ENCODE measurements at places on chromosomes 6 and 20.

GRCh38 chr6:17820055-17820454 is 113.3 kb upstream of the NUP153 start:
- DNase-seq: peak; percentile 13

DNA sequence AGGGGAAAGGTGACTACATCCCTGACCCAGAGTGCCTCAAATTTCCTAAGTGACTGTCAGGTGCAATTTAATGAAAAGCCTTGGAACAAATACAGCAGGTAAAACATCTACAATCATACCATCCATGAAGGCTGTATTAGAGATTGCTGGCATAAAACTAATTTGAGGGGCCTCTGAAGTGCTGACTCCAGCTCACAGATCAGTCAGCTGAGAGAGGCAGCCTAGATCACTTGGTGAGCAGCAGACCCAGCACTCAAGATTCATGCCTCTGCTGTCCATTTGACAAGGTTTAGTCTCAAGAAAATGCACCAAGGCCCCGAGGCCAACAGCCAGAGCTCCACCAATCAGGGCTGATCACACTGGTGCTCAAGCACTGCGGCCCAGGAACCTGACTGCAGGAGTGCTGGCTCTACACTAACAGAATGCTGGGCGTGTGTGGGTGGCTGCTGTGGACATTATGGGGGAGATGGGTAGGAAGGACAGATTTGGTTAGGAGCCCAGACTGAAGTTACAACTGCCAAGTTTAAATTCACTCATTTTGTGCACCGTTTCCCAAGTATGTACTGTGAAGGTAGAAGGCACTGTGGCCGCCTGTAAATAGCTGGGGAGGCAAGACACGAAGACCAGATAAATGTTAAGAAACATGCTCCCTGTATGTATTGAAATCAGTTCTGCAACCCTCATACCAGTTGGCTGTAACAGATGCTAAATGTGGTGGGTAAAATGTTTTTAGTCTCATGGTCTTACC is 28.2 kb downstream of the SNX5 start:
- DNase-seq: no peak

GRCh38 chr6:158475344-158476302 is 84.3 kb upstream of the TMEM181 start:
- DNase-seq: peak; percentile 36

GRCh38 chr6:56682635-56683034 is 39.9 kb upstream of the DST start:
- DNase-seq: no peak

DNA sequence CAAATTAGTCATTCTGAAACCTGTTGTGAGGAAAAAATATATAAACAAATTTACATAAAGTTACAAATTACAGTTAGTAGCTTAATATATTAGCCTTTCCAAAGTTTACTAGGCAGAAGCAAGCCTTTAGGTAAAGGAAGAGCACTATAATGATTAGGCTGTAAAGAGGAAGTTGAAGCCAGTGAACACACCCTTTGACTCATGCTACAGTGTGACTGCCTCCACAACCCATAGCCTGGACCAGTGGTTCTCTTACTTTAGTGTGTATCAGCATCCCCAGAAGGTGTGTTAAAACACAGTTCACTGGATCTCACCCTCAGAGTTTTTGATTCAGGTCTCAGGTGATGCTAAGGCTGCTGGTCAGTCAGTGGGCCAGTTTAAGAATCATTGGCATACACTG is 91.4 kb upstream of the DEFB112 start:
- DNase-seq: no peak

DNA sequence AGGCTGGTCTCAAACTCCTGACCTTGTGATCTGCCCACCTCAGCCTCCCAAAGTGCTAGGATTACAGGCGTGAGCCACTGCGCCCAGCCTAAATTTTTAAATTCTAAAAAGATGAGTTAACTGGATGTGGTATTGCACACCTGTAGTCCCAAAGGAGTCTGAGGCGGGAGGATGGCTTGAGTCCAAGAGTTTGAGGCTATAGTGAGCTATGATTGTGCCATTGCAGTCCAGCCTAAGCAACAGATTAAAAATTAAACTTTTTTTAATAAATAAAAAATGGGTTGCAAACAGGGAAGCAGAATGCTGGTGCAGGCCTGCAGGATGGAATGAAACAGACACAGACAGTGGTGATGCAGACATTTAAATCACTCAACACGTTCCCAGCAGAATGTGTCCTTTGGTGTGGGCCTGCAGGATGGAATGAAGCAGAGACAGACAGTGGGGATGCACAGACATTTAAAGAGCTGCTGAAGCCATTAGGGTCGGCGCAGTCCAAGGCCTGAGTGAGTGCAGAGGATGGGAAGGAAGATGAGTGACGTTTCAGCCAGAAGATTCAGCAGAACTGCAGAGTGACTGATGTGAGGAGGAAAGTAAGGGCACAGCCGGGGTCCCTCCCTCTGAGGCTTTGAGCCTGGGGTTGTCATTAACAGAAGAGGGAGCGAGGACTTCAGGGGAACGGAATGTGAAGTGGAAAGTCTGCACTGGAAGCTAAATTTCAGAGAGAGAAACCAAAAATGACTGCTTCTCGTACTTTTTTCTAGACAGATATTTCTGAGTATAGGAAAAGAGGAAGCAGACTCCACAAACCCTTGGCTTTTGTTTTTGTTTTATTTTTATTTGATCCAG is 117.5 kb downstream of the RIN2 start:
- no peak for DNase-seq

DNA sequence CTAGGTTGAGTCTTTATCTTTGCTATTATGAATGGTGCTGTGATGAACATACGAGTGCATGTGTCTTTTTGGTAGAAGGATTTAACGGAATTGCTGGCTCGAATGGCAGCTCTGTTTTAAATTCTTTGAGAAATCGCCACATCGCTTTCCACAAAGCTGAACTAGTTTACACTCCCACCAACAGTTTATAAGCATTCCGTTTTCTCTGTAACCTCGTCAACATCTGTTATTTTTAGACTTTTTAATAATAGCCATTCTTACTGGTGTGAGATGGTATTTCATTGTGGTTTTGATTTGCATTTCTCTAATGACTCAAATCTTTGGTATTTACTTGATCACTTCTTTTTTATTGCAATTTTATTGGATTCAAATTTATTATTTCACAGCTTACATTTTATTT is 117.4 kb upstream of the HDGFL1 start:
- no peak for DNase-seq

- no peak for DNase-seq
These were observed 18.8 kb downstream of the ZNF217 start for GRCh38 chr20:53574819-53575218.

DNA sequence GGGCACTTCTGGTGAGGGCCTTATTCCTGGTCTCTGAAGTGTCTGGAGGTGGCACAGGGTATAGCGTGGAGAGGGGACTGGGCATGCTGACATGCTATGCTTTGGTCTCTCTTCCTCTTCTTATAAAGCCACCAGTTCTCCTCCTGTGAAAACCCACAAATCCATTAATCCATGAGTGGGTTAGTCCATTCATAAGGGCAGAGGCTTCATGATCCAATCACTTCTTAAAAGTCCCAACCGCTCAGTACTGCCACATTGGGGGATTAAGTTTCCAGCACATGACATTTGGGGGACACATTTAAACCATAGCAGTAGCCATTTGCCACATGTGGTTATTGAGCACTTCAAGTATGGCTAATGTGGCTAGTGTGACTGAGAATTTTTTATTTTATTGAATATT is 3.8 kb upstream of the TRIB3 start:
- no peak for DNase-seq

DNA sequence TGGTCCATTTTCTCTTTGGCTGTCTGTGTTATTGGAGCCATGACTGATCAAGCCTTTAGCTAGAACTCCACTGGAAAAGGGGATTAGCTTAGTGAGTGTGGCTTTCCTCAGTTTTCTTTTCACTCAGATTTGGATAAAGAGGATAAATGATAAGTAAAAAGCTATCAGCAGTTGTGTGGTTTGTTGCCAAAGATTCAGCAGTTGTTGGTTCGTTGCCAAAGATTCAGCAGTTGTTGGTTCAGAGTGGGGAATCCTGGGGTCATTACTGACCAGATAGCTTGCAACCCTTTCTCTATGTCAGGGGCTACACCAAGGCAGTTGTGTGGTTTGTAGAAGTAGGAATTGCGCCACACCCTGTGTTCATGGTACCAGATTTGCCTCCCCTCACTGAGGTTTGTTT is 107.7 kb upstream of the SCP2D1 start:
- DNase-seq: no peak

- DNase-seq: no peak
These were observed 3.1 kb upstream of the ZNF831 start for GRCh38 chr20:59160389-59161115.

- no peak for DNase-seq
These were observed 98.8 kb downstream of the HUS1B start for GRCh38 chr6:558089-558488.

GRCh38 chr20:23305098-23305497 is 45.5 kb upstream of the NXT1 start:
- no peak for DNase-seq

DNA sequence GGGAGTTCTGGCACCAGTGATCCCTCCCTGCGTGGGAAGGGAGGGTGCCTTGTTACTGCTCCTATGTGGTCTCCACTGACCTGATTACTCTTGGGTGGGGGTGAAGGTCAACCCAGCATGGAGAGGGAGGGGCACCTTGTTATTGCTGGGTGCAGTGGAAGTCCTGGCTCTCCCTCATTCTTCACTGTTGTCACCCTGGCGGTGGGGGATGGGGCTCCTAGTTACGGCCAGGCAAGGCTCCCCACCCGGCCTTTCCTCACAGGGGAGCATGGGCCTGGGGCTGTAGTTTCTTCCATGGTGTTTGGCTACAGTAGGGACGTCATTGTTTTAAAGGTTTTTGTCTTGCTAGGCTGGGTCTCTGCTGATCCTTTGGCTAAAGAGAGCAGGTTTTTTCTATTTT is 40.8 kb downstream of the PACSIN1 start:
- no peak for DNase-seq

- no peak for DNase-seq
These were observed 224.8 kb downstream of the TFAP2A start for GRCh38 chr6:10190042-10190441.

GRCh38 chr20:4544765-4545164 is 176.9 kb upstream of the PRND start:
- DNase-seq: no peak

DNA sequence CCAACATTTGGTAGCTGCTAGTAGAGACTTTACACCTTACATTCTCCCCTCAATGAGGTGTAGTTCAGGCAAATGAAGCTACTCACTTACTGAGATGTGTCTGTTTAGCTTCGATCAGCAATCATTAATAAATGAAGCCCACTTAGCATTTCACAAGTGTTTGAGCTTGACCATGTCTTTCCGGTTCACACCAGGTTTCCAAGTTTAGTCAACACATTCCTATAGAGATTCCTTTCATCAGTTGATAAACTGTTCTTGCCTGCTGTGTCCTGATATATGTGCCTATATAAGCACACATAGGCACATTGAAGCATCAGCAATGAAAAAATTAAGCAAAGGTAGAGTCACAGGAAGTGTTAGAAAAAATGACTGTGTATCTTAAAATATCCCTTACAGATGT is 150.0 kb downstream of the BTBD3 start:
- DNase-seq: no peak

DNA sequence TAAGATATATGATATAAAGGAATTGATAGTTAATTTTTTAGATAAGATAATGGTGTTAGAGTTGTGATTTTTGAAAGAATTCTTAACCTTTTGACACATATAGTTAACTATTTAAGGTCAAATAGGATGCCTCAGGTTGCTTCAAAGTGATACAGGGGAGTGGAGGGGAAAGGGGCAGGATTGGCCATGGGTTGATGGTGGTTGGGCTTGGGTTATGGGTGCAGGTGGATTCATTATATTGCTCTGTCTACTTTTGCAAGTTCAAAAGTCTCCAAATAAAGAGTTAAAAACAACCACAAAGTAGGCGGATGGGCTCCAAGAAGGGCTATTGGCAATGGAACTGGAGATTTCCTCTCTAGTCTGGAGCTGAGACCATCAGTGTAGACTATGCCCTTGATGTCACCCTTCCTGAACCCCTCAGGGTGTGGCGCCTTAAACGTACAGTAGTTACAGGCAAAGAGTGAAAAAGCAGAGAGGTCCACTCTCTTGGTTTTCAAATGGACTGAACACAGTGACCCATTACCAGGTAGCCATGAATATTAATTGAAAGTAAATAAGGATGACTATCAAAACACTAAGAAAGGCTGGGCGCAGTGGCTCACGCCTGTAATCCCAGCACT is 81.2 kb downstream of the PTPN1 start:
- DNase-seq: no peak

- DNase-seq: no peak
These were observed 66.4 kb downstream of the UTRN start for GRCh38 chr6:144351379-144352127.

- no peak for DNase-seq
These were observed 105.9 kb downstream of the GJA10 start for GRCh38 chr6:89999945-90000825.

DNA sequence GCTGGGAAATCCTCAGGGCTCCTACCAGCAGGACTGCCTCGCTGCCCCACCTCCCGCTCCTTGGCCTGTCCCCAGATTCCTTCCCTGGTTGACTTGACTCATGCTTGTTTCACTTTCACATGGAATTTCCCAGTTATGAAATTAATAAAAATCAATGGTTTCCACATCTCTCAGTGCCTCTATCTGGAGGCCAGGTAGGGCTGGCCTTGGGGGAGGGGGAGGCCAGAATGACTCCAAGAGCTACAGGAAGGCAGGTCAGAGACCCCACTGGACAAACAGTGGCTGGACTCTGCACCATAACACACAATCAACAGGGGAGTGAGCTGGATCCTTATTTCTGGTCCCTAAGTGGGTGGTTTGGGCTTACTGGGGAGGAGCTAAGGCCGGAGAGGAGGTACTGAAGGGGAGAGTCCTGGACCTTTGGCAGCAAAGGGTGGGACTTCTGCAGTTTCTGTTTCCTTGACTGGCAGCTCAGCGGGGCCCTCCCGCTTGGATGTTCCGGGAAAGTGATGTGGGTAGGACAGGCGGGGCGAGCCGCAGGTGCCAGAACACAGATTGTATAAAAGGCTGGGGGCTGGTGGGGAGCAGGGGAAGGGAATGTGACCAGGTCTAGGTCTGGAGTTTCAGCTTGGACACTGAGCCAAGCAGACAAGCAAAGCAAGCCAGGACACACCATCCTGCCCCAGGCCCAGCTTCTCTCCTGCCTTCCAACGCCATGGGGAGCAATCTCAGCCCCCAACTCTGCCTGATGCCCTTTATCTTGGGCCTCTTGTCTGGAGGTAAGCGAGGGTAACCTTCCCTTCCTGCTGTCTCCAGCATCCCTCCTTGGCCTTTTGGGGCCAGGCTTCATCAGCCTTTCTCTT is at the start of gene CFB:
TSS of gene CFB (plus strand) at position 589 of the 863 bp plus-strand sequence. CDS start at position 716, 127 bp downstream.
- no peak for DNase-seq

GRCh38 chr6:151313066-151313491 is 73.3 kb downstream of the AKAP12 start:
- no peak for DNase-seq
